ENCODE measurements at places on chromosomes 16 and 17. TPM values are rescaled to one million over a fixed set of nuclear protein-coding genes. Genes with fewer than 3 reads are reported as not detected.

The ABCC6 gene
- total RNA-seq, result not detected

DNA sequence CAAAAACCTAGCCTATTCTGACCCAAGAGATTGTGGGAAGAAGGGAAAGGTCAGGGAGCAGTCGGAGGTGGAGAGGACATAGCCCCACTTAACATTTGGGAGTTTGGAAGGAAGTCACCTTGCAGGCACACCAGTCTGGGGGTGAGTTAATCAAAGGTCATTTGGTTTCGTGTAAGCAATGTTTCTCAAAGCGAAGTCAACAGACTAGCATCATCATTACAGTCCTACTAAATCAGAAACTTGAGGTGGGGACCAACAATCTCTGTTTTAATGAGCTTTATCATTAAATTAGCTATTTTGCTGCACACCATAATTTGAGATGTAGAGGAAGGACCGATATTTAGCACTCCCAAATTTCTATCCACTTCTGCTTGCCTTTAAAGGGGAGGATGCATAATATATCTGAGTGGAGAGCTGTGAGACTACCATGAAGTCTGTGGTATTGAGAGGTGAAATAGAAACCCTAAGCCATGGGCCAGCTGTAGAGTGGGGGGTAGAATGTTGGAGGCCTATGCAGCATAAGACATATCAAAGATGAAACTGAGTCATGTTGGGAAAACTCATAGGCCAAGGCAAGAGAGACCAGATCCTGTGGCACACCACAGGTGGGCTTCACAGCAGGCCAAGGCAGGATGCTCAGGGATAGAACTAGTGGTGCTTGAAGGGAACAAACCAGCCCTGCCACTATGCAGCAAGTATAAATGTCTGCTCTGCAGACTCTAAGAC, 141.7 kb upstream of the ANKFN1 start:
- H3K27me3 ChIP-seq, result no peaks in the 10 kb centered on the region
- H3K4me3 ChIP-seq, result no peak overlapping the region
- H3K4me1 ChIP-seq, result no peaks in the 10 kb centered on the region
- no peak for DNase-seq
- H3K27ac ChIP-seq, result no peak overlapping the region

DNA sequence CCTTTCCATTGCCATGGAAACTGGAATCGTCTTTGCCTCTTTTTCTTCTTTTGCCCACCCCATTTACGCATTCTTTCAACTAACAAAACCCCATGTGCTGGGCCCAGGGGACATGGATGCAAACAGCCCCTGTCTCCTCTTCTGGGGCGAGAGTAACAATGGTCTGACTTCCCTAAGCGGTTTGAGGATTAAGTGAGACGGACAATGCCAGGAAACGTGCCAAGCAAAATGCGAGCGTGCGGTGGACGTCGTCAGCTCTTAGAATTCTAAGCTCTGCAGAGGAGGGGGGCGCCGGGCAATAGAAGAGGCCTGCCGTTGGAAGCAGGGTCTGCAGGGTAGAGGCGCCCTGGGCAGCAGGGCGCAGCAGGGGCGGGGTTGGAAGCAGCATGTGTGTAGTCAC, 42.4 kb upstream of the JPH3 start:
- H3K36me3 ChIP-seq, result no peaks in the 10 kb centered on the region
- H3K4me3 ChIP-seq, result no peak overlapping the region
- no peaks in the 10 kb centered on the region for H3K4me1 ChIP-seq

DNA sequence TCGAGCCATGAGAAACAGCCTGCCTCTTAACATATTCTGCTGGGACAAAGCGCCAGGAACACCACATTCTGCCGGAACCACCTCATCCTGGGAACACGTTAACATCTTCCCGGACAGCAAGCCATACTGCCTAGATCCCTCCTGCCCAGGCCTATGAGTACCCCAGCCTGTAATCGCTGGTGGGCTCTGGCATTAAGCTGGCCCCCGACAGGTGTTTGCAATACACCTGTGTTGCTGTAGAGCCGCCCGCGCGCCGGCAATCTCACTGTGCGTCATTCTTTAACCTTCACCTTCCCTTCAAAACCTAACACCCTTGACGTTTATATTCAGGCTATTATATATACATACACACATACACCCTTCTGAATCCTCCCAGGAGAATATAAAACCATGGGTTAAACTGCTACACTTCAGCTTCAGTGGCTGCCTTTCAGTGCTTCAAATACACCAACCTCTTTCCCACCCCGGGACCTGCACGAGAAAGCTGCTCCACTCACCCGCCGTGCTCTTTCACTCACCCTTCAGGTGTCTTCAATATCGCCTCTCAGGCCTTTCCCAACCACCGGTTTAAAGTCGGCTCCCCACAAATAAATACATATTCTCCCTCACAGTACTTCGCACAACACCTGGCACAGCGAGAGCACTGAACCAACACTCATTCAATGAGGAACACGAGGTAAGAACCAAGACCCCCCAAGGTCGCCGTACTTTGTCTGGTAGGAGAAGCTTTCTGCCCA, 1.0 kb upstream of the ENDOV start:
- H3K4me1 ChIP-seq, result peaks cover 7% of the 10 kb centered on the region
- H3K27me3 ChIP-seq, result no peaks in the 10 kb centered on the region
- H3K4me3 ChIP-seq, result peak overlapping the region; percentile 83
- DNase-seq, result no peak

GRCh38 chr17:64767269-64767997, 105.3 kb upstream of the SMURF2 start:
- no peaks in the 10 kb centered on the region for H3K27me3 ChIP-seq
- H3K4me3 ChIP-seq, result no peak overlapping the region
- no peak for DNase-seq
- H3K4me1 ChIP-seq, result no peaks in the 10 kb centered on the region

GRCh38 chr17:62794666-62794971, 13.5 kb downstream of the MARCHF10 start:
- no peak overlapping the region for H3K27ac ChIP-seq
- H3K36me3 ChIP-seq, result no peaks in the 10 kb centered on the region
- no peak for DNase-seq

DNA sequence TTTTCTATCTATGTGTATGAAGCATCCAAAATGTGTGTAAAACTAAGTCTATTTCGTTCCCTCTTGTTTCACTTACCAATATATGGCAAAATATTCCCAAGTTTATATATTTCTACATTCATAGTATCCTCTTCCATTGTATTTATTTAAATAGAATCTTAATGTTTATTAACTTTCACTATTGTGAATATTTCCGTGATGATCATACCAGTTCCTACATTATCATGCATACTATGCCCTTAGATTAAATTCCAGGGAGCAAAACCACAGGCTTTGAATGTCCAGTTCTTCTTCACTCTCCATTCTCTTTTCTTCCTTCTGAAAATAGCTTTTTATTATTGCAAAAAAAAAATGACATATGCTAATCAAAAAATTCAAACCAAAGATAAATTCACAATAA, 4.0 kb downstream of the MAP2K6 start:
- H3K36me3 ChIP-seq, result no peaks in the 10 kb centered on the region
- H3K27me3 ChIP-seq, result no peaks in the 10 kb centered on the region

DNA sequence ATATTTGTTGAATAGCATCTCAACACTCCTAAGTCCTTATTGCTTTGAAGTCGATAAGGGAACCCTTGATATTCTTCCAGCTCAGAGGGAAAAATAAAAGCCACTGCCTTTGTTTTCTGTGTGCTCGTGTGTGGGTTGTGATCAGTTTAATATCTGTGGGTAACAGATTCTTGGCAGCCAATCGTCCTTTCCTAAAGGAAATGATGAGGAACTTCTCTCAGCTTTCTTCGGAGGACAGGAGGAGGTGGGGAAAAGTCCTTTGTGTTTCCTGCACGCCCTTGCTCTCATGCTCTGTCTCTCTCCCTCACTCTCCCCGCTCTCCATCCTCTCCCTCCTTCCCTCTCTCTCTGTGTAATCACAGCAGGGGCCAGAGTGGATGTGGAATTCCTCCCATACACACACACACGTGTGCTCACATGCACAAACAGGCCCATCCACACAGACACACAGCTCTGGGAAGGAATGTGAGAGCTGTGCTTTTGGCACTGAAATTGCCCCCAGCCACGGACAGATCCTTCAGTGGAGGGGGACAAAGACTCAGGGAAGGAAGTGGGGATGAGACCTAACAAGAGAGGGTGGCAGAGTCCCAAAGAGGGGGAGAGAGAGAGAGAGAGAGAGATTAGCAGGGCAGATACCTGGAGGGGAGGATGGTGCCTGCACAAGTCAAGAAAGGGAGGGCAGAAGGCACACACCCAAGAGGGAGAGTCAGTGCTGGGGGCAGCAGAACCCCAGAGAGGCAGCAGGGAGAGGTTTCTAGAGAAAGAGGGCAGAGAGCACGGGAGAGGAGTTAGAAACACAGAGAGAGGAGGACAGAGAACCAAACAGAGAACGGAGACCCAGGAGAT, 83.5 kb upstream of the PLCG2 start:
- DNase-seq, result no peak
- no peaks in the 10 kb centered on the region for H3K36me3 ChIP-seq
- H3K27me3 ChIP-seq, result no peaks in the 10 kb centered on the region
- no peak overlapping the region for H3K4me3 ChIP-seq

DNA sequence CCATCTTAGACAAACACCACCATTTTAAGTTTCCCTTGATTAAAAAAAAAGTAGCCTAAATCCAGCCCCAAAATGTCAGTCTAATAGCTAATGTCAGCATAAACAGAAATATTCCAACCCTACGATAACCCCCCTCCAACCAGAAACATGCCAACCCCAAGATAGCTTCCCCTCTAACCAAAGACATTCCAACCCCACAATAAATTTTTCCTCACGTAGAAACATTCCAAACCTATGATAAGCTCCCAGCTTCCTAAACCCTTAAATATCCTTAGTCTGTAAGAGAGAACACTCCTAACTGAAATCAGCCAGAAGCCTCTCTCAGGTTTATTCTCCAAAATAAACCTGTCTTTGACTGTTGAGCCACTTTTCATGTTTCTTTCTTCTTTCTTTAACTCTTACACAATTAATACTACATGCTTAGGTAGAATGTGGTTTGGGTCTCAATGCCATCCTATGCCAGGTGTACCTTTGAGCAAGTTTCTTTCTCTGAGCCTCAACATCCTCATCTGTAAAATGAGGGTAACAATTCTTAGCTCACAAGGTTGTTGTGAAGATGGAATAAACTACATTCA, 10.5 kb upstream of the KRT38 start:
- DNase-seq, result no peak
- H3K36me3 ChIP-seq, result no peaks in the 10 kb centered on the region
- no peaks in the 10 kb centered on the region for H3K4me1 ChIP-seq
- H3K27ac ChIP-seq, result no peak overlapping the region
- no peak overlapping the region for H3K4me3 ChIP-seq
- no peaks in the 10 kb centered on the region for H3K27me3 ChIP-seq

DNA sequence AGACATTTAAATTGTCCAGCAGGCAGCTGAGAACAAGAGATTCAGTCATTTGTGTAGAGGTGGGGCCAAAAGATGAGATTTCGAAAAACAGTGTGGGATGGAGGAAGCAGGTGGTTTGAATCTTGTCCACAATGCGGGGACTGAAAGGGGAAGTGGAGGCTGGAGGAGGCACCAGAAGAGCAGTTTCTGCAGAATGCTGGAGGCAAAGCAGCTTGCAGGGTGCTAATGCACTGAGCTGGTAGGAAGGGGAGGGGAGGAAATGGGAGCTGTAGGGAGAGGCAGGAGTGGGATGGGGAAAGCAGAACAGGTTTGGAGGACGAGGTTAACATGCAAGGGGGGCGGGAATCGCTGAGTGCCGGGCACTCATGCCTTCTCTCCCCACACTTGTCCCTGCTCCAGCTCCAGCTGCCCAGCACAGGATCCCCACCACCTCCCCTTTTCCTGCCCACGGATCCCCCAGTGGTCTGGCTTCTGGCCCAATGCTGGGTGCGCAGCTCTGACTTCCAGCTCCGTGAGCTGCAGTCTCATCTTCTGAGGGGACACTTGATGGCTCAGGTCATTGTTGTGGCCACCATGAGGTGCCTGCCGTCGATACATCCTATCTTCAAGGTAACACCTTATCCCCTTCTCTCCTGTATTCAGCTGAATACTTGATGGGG, 9.4 kb downstream of the C17orf100 start:
- no peaks in the 10 kb centered on the region for H3K4me1 ChIP-seq
- no peak for DNase-seq
- H3K27me3 ChIP-seq, result no peaks in the 10 kb centered on the region
- H3K4me3 ChIP-seq, result no peak overlapping the region
- H3K36me3 ChIP-seq, result no peaks in the 10 kb centered on the region

DNA sequence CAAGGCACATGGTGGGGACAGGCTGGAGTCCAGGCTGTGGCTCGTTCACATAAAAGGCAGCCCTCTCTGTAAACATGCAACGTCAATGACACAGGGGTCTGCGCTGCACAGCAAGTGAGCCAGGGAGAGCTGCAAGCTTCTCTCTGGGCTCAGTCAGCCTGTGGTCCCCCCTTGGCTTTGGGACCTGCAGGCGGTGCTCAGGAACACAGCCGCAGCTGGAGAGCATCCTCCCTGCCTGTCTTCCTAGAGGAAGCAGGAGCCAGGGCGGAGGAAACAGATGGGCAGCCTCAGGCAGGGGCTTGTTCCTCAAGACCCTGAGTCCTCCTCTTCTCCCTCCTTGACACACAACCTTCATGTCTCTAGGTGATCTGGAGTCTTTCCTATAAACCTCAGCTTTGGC, 228.0 kb downstream of the C16orf78 start:
- H3K27ac ChIP-seq, result no peak overlapping the region
- no peaks in the 10 kb centered on the region for H3K4me1 ChIP-seq
- H3K27me3 ChIP-seq, result no peaks in the 10 kb centered on the region
- DNase-seq, result no peak

DNA sequence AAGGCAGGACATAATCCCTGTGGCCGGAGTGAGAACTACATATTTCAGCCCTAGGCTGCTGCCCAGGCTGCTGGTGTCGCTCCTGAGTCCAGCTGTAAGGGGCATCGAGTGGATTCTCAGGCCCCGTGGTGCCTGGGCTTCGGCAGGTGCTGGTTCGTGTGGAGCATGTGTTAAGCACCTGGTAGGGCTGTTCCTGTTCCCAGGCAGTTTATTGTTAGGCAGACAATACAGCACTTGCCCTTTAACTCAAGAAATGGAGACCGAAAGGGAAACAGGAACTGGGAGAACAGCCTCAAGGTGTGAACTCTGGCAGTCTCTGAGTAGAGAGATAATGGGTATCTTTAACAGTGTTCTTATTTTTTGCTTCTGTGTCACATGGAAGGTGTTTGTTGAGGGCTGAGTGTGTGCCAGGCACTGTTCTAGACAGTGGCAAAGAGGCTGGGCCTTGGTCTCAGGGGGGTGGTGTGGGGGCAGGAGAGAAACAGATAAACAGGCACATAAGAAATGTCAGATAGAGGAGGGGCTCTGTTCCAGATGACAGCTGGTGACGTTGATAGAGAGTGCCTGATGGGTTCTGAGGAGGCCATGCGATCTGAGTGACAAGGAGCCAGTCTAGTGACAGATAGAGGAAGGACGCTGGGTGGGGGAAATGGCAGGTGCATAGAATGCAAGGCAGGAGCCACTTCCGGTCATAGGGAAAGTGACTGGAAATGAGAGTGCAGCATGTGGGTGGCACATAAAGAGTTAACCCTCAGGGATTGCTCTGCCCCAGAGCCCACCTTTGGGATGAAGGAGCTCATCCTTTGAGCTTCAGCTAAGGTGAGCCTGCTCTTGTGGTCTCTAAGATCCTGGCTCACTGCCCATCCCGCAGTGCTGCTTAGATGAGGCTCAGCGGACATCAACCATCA, 33.8 kb downstream of the EPN2 start:
- H3K27ac ChIP-seq, result peak overlapping the region; percentile 23
- no peak for DNase-seq
- H3K36me3 ChIP-seq, result no peaks in the 10 kb centered on the region
- no peaks in the 10 kb centered on the region for H3K27me3 ChIP-seq
